GOT3 (cell line): ENCODE measurements at places on chromosomes 3 and 15.
A peak's percentile ranks its signal among the peaks of the same experiment; 100 is the strongest.

DNA sequence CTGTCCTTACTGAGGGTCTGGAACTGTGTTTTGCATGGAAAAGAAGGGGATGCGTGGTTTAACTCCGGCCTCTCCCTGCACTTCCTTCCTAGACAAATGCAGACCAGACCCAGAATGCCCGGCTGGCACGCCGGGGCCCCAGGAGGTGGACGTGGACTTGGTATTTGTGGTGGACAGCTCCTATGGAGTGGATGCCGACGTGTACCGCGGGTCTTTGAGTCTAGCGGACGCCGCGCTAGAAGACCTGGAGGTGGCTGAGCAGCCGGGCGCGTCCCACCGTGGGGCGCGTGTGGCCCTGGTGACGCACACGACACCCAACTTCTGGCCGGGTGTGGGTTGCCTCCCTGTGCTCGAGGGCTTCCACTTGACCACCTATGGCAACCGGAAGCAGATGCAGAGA lies 81.8 kb upstream of the COL6A5 start:
- DNase-seq: no peak

DNA sequence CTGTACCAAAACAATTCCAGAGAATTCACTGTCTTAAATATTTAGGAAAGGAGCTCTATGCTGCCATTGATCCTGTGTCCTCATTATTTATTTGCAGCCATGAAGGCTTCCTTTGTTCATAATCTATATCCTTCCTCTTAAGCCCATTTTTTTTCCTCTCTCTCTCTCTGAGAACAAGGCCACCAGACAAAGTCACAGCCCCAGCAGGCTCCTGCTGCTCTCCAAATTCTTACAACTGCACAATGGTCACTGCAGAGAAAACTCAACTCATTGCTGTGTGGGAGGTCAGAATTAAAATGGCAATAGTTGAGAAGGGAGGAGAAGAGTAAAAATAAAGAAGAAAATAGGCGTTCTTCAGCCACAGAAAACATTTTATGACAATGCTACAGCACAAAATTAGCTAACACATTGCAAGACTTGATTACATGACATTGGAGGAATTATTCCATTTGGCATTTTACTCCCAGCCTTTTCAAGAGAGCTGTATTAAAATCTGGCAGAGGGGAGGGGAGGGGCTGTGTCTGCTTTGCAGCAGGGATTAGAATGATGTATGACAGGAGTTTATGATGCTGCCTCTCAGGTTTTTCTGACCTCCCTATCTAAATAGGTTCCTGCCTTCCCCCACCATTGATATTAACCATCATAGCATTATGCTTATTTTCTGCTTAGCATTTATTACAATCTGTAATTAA lies 399.7 kb upstream of the THBS1 start:
- DNase-seq: no peak

DNA sequence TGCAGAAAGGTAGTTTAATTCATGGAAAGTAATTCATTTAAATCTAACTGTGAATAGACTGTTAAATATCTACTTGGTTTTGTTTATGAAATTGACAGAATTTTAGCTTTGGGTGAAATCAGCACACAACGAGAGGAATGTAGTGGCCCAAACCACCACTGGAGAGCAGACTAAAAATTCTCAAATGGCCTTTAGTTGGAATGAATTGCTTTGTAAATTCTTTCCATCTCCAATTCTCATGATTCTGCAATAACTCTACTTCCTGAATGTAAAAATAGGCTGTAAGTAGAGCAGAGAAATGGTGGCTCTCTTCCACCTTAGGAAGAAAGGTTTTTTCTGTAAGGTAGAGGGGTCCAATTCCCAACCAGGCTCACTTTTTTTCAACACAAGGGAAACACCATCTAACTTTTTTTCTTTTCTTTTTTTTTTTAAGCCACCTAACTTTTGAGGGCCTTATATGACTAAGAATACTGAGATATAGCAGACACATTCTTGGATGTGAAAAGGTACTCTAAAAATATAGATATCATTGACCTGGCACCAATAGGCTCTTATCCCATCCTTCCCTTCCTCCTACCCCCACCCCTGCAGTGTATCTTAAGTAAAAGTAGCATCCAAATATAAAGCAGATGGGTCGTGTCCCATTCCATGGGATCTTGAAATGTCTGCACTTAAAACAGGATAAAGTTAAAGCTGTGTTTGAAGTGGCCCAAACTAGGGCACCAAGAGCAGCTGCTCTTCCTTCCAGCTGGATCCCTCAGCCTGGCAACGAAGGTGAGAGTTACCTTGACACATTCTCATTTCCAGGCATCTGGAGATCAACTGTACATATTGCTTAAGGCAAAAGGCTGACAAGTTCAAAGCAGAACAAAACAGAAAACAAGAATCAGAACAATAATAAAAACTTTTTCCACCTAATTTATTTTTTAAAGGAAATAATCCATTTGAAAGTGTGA lies 194.1 kb downstream of the TPRG1 start:
- DNase-seq: no peak

DNA sequence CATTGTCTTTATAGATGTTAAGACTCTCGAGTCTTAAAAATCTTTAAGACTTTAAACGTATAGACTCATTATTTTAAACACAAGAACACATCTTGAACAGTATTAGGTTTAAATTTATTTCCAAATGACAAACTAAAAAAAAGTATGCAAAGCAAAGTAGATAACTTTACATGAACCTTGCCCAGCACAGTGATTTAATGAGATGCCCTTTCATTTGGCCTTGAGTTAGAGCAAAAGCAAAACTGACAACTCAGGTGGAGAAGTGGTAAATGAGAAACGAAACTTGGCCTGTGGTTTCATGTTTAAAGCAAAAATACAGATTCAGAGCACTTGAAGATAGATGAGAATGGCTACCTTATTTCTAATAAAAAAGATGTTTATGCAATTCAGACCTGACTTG lies 8.6 kb downstream of the GPR15 start:
- no peak for DNase-seq

GRCh38 chr3:123745184-123745855 lies 138.8 kb downstream of the MYLK start:
- DNase-seq: no peak

GRCh38 chr3:139547666-139548065 lies 8.1 kb upstream of the RBP1 start:
- no peak for DNase-seq

GRCh38 chr3:100759159-100759558 lies 49.9 kb downstream of the TFG start:
- no peak for DNase-seq

- DNase-seq: no peak
These were observed 302.9 kb downstream of the TLE3 start for GRCh38 chr15:69794645-69795469.

DNA sequence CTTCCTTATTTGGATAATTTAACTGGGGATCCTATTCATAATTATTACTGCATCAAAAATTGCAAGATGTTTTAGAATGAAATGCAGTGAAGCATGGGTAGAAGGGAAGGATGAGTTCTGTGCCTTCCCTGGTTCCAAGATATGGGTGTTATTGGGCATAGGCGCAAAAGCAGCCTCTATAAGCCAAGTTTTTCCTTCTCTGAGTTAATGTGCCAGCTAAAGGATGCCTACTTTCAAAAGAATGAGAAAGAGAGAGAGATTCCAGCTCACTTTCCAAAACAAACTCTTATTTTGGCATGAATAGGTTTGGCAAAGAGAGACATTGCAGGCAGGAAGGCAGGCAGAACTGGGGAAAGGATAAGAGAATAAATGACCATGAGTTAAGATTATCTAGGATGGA lies 270.2 kb downstream of the TAFA4 start:
- DNase-seq: no peak

GRCh38 chr3:147405231-147406027 lies 914 bp downstream of the ZIC4 start:
- DNase-seq: no peak

GRCh38 chr3:111729087-111729846 lies 129.8 kb upstream of the PHLDB2 start:
- DNase-seq: no peak

- no peak for DNase-seq
These were observed 18.2 kb downstream of the MRPL46 start for GRCh38 chr15:88448991-88449461.

GRCh38 chr3:33798418-33799201 lies at the start of gene PDCD6IP:
Gene PDCD6IP, plus strand, starts transcription at chr3:33798630. Its CDS starts 99 bp downstream, at chr3:33798729.
- peak; percentile 82 for DNase-seq

- DNase-seq: no peak
These were observed 15.6 kb downstream of the SMAD3 start for GRCh38 chr15:67080900-67081431.

GRCh38 chr3:127488141-127488672 lies 102.3 kb downstream of the TPRA1 start:
- DNase-seq: no peak

GRCh38 chr3:52253314-52254304 lies 8.1 kb downstream of the PPM1M start:
- no peak for DNase-seq

DNA sequence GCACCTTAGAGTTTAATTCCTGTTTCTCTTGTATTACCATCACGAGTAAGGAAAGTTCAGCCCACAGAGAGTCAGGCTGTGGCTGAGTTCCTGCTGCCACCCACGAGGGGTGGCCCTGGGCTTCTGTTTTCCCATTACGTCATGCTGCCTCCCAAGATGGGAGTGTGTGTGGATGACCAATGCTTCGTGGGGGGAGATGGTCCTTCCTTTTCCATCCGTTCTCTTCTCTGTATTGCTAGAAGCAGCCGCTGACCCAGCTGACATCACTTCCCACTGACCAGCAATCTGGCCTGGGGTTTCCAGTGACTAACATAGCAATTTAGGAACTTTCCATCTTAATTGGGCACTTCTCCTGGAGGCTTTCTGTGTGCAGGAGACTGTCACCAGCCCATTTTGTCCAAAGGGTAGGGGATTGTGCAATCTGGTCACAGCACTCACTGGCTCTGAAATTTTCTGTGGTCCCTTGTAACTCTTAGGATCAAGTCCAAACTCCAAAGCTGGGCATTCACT lies 9.3 kb downstream of the IRAK2 start:
- DNase-seq: peak; percentile 39

GRCh38 chr3:58383476-58383875 lies 50.2 kb downstream of the PDHB start:
- no peak for DNase-seq

DNA sequence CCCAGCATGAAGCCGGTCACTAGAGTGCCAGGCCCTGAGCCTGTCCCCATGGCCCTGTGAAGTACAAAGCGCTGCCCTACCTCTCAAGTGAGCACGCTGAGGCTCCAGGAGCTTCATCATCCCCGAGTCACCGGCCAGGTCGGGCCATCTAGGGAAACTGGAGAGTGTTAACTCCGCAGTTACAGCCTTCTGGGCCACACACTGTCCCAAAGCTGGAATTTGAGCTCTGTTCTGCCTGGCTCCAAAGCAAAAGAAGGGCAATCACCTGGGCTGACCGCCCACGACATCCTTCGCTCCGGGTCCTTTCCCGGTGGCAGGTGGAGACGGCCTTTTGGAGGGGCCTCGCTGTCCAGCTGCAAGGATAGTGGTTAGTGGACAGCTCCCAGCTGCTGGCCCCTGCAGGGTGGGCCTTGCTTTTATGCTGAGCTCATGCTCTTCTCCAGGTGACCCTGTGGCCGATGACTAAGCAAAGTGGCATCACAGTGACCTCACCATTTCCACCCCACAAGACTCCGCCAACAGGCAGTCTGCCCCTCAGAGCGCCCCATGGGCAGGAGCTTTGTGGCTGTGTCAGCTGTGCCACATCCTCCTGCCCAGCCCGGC lies 3.5 kb upstream of the MUC4 start:
- no peak for DNase-seq

- no peak for DNase-seq
These were observed 224.6 kb upstream of the NECTIN3 start for GRCh38 chr3:110846971-110847370.

- no peak for DNase-seq
These were observed 6.5 kb upstream of the RPL22L1 start for GRCh38 chr3:170876537-170876936.

DNA sequence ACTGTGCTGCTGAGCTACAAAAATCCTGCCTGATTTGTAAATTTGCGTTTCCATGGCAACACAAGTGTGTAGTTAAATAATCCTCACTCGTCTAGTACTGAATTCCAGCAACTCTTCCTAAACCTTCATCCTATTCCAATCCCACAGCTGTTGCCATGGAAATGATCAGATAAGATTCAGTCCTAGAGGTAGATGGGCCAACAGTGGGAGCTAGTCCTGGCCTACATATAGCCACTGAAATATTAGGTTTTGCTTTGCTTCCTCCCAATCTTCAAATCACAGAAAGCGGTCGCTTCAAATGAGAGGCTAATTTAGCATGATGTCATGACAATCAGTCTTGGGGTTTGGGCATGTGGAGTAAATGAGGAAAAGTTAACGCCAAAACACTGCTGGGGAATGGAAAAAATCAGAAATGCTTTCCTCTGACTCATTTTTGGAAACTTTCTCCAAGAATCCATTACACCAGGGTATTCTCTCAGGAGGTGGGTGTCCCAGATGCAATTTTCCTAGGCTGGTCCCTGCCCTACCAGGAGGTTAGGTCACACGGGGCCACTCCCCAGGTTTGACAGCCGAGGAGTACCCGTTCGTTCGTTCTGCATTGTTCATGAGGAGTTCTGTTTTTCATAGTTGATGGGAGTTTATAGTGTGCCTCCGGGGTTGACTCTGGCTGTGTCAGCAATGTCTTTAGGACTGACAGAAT lies 159.2 kb upstream of the SLCO3A1 start:
- DNase-seq: no peak

GRCh38 chr15:94130504-94130903 lies 100.9 kb upstream of the MCTP2 start:
- DNase-seq: no peak

- no peak for DNase-seq
These were observed 7.8 kb upstream of the ARF4 start for GRCh38 chr3:57604971-57605370.

DNA sequence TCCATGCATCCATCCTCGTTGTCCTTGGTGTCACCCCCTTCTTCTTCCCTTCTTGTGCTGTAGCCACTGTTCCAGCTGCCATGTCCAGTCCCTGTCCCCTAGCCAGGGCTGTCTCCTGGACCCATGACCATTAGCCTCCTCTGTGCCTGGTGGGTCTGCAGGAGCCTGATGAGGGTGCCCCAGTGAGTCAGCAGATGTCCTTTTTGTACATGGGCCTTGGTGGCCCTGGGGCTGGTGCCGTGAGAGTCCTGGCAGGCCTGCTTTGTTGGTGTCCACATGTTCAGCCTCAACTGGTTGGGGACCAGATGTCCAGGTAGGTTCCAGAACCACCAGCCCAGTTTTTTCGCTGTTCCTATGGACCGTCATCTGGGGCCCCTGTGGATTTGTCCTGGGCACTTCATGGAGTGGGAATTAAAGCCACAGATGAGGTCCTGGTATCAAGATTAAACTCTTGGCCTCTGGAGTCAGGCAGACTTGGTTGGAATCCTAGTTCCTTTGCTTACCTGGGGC lies 66.1 kb downstream of the FBLN2 start:
- no peak for DNase-seq

GRCh38 chr3:159627229-159627628 lies 361.4 kb upstream of the IL12A start:
- DNase-seq: no peak

DNA sequence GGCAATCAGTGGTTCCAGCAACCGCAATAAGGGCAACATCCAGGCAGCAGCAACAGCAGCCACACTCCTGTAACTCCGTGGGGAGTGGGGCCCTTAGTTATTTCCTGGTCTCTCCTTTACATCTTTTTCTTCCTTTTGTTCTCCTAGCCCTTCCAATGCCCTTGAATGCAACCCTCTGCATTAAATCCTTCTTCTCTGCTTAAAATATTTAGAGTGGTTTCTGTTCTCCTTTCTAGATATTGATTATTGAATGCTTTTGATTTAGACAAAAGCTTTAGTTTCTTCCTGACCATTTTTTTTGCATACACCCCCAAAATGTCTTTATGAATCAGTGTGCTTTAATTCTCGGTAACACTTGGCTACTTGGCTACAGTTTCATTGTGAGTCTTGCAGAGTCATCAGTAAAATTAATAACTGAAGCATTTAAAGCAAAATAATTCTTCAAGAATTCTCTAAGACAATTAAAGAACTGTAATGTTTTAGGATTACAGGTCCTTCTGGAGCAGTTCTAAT lies 586.1 kb downstream of the MECOM start:
- DNase-seq: no peak
